Urothelium cell line (cell line): ENCODE measurements at places on chromosomes 4 and X.

GRCh38 chrX:17788956-17789562 is 51.8 kb downstream of the SCML1 start:
- no peak for DNase-seq

GRCh38 chrX:153927672-153927921 is 1.5 kb upstream of the ARHGAP4 start:
- DNase-seq, result peak; percentile 11

GRCh38 chr4:71772592-71772991 is 11.3 kb downstream of the GC start:
- DNase-seq, result no peak

DNA sequence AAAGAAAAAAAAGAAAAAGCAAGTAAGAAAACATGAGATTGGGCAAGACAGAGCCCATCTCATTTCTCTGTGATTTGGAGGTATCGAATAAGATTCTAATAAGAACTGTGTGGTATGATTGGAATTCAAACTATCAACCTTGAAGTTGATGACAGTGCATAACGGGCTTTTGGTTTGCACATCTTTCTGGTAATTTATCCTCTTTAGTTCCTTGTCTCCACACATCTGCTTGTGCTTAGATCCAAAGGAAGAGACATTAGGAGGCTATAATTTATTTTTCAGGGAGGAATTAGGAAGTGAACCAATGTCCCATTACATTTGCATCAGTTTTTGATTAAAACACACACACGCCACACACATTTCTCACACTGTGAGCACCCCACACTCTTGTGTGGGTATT is 149.9 kb downstream of the ARSF start:
- no peak for DNase-seq

- no peak for DNase-seq
Measured at GRCh38 chr4:16083241-16084191, at the start of gene PROM1. TSS of gene PROM1 (minus strand) at chr4:16084023. CDS start at chr4:16075906, 8,117 bp downstream.

- DNase-seq, result no peak
Measured at GRCh38 chr4:123976285-123976684, 579.7 kb downstream of the SPRY1 start.

DNA sequence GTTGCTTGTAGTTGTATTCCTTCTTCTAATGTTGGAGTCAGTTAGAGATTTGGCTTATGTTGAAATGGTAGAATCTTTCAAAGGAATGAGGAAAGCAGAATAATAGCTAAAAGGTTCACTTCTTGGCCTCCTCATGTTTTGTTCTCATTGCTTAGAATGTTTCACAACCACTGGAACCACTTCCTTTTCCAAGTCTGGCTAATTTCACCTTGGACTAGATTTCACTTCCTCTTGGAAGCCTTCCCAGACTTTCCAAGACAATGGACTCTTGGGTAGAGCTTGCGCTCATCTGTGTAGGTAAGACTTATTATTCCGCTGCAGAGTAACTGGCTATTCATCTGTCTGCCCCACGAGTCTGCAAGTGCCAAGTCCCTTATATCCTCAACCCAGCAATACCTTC is 8.3 kb downstream of the SPATA18 start:
- peak; percentile 38 for DNase-seq

DNA sequence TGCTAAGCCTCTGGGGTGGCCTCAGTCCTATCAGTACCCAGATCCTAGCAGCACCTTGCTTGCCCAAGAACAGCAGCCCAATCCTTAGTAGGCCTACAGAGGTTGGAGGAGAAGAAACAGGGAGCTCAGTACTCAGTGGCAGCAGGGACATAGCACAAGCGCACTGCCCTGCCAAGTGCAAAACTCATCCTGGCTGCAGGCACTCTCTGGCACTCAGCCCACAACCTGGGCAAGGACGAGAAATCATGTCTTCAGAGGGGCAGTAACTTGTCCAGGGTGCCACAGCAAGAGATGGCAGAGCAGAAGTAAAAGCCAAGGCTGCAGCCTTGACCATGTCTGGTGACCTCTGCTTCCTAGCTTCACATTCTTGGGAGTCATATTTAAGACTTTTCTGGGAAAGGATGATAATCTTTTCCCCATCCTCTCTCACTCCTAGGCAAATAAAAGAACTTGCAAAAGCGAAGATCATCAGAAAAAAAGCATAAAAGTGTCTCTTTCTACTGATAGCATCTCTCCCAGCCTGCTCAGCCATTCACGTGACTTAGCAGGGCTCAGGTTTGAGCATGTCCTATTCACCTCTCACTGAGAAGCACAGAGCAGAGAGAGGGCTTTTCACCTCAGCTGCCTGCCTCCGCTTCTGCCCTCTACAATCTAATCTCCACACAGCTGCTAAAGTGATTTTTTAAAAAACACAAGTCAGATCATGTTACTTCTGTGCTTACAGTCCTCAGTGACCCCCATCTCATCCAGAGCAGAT is 37.2 kb upstream of the MAGEA4 start:
- DNase-seq, result no peak

GRCh38 chr4:140906993-140907962 is 151.1 kb upstream of the TBC1D9 start:
- no peak for DNase-seq

DNA sequence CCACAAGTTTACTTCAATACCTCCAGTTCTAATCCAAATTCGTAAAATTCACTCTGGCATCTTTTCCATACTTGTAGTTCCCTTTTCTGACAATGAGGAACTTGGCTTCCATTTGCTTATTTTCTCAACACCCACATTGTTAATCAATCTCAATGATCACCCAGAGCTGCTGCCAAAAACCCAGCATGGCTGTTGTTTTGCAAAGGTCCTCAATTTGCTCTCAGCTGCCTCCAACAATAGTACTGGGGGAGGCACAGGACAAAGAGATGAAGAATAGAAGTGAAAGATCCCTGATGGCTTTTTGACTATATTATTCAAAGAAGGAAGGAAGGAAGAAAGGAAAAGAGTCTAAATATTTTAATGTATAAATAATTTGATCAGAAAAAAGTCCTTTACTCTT is 847.8 kb downstream of the RAPGEF2 start:
- no peak for DNase-seq

DNA sequence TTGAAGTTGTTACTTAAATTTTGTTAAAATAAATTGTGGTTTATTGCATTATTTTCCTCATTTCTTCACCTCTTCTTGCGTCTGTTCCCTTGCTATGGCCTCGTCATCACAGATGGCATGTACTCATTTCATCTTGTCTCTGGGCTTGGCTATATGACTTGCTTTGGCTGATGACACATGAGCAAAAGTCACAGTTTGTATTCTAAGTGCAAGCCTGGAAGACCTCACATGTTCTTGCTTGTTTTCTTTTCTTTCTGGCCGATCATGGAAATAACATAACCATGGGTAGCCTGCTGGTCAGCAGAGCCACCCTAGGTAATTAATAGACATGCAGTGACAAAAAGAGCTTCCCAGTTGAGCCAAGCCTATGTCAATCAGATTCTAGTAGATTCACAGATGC is 527.9 kb downstream of the SPRY1 start:
- no peak for DNase-seq
